ENCODE measurements at places on chromosomes 4 and X. TPM values are rescaled to one million over a fixed set of nuclear protein-coding genes. Genes with fewer than 3 reads are reported as not detected.

CXCL6 gene
- 10.7 TPM for total RNA-seq

FRAS1 gene
- total RNA-seq = 14.3 TPM

BEX5 gene
- total RNA-seq = 10.4 TPM

CD38 gene
- total RNA-seq = 0.70 TPM

MEPE gene
- not detected for total RNA-seq

- no peaks in the 10 kb centered on the region for H3K36me3 ChIP-seq
- no peaks in the 10 kb centered on the region for H3K27me3 ChIP-seq
- no peak overlapping the region for H3K4me3 ChIP-seq
- peaks cover 3% of the 10 kb centered on the region for H3K4me1 ChIP-seq
- DNase-seq = no peak
- H3K27ac ChIP-seq = no peak overlapping the region
Measured at GRCh38 chr4:140236654-140237169, 82.7 kb upstream of the MAML3 start.

DNA sequence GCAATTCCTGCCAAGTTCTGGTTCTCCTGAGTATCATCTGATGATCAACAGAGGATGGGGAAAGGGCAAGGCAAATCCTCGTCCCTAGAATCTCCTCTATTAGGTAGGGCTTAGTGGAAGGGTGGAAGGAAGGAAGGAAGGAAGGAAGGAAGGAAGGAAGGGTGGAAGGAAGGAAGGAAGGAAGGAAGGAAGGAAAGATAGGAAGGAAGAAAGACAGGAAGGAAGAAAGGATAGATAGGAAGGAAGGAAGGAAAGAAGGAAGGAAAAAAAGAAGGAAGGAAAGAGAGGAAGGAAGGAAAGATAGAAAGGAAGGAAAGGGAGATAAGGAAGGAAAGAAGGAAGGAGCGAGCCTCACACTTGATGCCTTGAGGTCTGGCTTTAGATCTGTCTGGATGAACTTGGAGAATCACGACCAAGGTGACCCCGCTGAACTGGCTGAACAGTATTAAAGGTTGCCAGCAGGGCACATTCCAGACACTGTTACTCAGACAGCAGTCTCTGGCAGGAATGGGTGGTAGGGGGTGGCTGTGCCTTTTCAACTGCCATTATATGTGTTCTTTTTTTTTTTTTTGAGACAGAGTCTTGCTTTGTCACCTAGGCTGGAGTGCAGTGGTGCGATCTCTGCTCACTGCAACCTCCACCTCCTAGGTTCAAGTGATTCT is 57.1 kb downstream of the MAP7D2 start:
- H3K27ac ChIP-seq = no peak overlapping the region
- H3K4me1 ChIP-seq = no peaks in the 10 kb centered on the region
- H3K36me3 ChIP-seq = no peaks in the 10 kb centered on the region

- no peaks in the 10 kb centered on the region for H3K27me3 ChIP-seq
- H3K4me1 ChIP-seq = peaks cover 3% of the 10 kb centered on the region
- no peak overlapping the region for H3K27ac ChIP-seq
- no peaks in the 10 kb centered on the region for H3K36me3 ChIP-seq
Measured at GRCh38 chr4:68499021-68499420, 51.8 kb downstream of the TMPRSS11E start.

GRCh38 chrX:40175511-40176350 is 78.0 kb upstream of the BCOR start:
- H3K36me3 ChIP-seq = no peaks in the 10 kb centered on the region
- peak overlapping the region; percentile 53 for H3K4me3 ChIP-seq
- no peaks in the 10 kb centered on the region for H3K4me1 ChIP-seq

GRCh38 chr4:4338210-4339001 is 48.4 kb downstream of the ZBTB49 start:
- DNase-seq = no peak
- H3K27ac ChIP-seq = no peak overlapping the region
- H3K4me3 ChIP-seq = no peak overlapping the region
- no peaks in the 10 kb centered on the region for H3K4me1 ChIP-seq
- no peaks in the 10 kb centered on the region for H3K36me3 ChIP-seq
- no peaks in the 10 kb centered on the region for H3K27me3 ChIP-seq
